ENCODE measurements at places on chromosomes 2 and 18. TPM values are rescaled to one million over a fixed set of nuclear protein-coding genes. Genes with fewer than 3 reads are reported as not detected.

DNA sequence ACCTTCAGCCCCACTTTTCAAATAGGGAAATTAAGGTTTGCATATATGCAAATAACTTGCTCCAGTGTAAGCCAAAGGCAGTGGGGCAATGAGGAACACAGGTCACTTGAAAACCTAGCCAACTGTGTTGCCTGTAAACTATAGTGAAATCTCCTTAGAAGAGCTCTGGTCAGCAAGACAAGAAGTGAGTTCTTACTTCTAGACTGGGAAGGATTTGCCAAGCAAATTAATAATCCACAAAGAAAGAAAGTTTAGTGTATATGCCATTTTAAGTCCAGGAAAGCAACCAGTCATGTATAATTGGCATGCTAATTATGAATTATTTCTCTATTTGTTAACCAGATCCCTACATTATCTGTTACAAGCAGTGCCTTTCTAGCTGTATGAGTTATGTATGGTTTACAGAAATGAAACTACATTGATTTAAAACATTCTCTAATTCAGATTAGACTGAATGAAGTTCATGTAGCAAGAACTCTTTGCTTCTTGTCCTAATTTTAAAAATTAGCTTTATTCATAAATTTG lies 129.9 kb downstream of the MTX2 start:
- H3K27ac ChIP-seq = no peak overlapping the region
- H3K4me3 ChIP-seq = no peak overlapping the region
- H3K36me3 ChIP-seq = no peaks in the 10 kb centered on the region
- no peak for DNase-seq
- no peaks in the 10 kb centered on the region for H3K27me3 ChIP-seq

The GNLY gene
- 36.1 TPM for total RNA-seq

DNA sequence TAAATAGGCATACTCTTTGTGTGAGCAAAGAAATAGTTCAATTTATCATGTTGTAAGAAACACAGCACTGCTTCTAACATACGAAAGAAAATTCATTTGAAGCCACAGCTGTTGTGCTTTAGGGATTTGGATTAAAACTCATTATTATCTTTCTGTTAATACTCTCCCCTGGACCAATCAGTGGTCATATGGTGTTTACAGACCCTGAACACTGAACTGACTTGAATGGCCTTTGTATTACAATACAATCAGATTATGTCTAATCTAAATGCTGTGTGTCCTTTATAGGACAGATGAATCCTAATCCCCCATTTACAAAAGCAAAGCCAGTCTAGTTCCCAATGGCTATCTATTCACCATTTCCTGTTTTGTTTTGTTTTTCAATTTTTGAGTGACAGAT lies 36.5 kb downstream of the ZNF385B start:
- H3K27ac ChIP-seq = no peak overlapping the region
- no peak for DNase-seq
- no peaks in the 10 kb centered on the region for H3K4me1 ChIP-seq
- no peaks in the 10 kb centered on the region for H3K36me3 ChIP-seq
- H3K27me3 ChIP-seq = no peaks in the 10 kb centered on the region

GRCh38 chr18:3993941-3994687 lies 461.0 kb downstream of the DLGAP1 start:
- H3K4me1 ChIP-seq = no peaks in the 10 kb centered on the region
- H3K27ac ChIP-seq = no peak overlapping the region
- DNase-seq = no peak
- H3K4me3 ChIP-seq = no peak overlapping the region
- H3K27me3 ChIP-seq = no peaks in the 10 kb centered on the region

The LYPD1 gene
- not detected for total RNA-seq

The ADD2 gene
- 0.75 TPM for total RNA-seq

GRCh38 chr2:231464576-231465540 lies 574 bp upstream of the NCL start:
- peaks cover 31% of the 10 kb centered on the region for H3K4me1 ChIP-seq
- H3K36me3 ChIP-seq = peaks cover 34% of the 10 kb centered on the region
- no peaks in the 10 kb centered on the region for H3K27me3 ChIP-seq
- H3K4me3 ChIP-seq = peak overlapping the region; percentile 99
- peak; percentile 98 for DNase-seq
- H3K27ac ChIP-seq = peak overlapping the region; percentile 98

DNA sequence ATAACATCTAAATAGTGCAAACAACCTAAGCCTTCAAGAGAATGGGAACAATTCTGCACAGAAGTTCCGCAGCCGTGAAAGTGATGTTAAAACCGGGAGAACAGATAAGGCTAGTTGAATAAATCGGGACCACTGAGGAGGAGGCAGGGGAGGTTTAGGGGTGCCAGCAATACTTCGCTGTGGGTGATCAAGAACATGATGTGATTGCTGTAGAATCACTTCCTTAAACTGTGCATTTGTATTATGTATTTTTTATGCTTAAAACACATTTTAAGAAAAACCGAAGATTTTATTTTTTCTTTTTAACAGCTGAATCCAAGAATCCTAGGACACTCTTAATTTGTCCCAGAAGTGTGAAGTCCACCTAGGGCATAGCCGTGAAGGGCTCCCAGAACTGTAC lies 33.6 kb downstream of the TTC32 start:
- no peak for DNase-seq
- peaks cover 12% of the 10 kb centered on the region for H3K27me3 ChIP-seq
- H3K36me3 ChIP-seq = no peaks in the 10 kb centered on the region
- no peak overlapping the region for H3K27ac ChIP-seq

GRCh38 chr2:58739033-58739432 lies 497.9 kb upstream of the FANCL start:
- no peaks in the 10 kb centered on the region for H3K36me3 ChIP-seq
- H3K27me3 ChIP-seq = no peaks in the 10 kb centered on the region
- no peaks in the 10 kb centered on the region for H3K4me1 ChIP-seq
- no peak overlapping the region for H3K27ac ChIP-seq
- no peak for DNase-seq

- no peaks in the 10 kb centered on the region for H3K27me3 ChIP-seq
- DNase-seq = no peak
- no peak overlapping the region for H3K27ac ChIP-seq
- no peaks in the 10 kb centered on the region for H3K4me1 ChIP-seq
- H3K4me3 ChIP-seq = no peak overlapping the region
- H3K36me3 ChIP-seq = no peaks in the 10 kb centered on the region
Measured at GRCh38 chr2:9388950-9389911, 34.1 kb downstream of the ITGB1BP1 start.

DNA sequence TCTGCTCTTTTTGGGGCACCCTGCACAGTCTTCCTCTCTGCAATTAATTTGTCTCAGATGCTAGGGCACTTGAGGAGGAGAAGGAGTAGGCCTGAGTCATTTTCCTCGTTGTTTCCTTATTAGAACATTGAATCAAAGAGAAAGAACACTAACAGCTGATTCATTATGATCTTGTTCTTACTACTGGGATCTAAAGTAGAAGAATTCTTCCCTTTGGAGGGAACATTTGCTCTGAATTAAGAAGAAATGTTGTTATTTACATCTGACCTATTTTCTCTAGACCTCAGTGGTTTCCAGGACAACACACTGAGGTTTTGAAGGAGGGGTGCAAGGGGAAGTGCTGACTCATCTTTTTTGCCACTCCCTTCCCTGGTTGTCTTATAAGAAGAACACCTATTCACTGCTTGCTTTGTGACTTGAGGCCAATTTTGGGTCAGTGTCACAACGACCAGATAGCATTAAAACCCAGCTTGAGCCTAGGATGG lies 24.3 kb upstream of the STAT1 start:
- H3K27ac ChIP-seq = no peak overlapping the region
- no peaks in the 10 kb centered on the region for H3K4me1 ChIP-seq
- H3K4me3 ChIP-seq = no peak overlapping the region
- H3K27me3 ChIP-seq = no peaks in the 10 kb centered on the region
- DNase-seq = no peak
- H3K36me3 ChIP-seq = no peaks in the 10 kb centered on the region

DNA sequence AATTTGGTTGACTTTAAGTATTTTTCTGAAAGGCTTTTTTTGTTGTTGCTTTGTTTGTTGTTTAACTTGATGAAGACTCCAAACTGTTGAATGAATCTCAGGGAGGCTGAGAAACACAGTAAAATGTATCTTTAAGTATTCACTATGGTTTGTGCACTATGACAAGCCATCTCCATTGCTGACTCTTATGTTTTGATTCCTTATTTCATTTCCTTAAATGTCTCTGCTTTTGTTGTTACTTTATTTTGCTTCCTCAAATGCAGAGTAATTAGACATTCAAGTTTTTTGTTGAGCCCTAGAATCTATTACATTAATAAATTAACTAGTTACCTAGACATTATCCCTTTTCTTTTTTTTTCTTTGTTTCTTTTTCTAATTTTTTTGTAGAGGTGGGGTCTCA lies 46.3 kb upstream of the SLC39A10 start:
- no peak for DNase-seq
- H3K4me1 ChIP-seq = no peaks in the 10 kb centered on the region
- no peaks in the 10 kb centered on the region for H3K27me3 ChIP-seq

The ASPRV1 gene
- total RNA-seq = 3.1 TPM

DNA sequence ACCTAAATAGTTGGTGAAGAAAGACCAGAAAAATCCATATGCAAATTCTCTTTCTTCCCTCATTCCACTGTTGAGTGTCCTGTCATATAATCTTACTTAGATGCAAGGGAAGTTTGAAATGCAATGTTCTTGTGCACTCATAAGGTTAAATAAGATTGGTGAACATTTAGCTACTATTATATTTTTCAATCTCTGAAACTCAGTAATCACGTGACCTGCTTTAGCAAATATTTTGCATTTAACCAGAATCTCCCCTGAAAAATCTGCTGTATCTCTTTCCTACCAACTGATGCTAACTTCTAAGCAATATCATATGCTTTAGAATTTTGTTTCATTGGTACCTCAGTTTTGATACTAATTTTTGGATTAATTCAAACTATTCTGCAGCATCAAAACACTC lies 533.2 kb downstream of the RIT2 start:
- no peaks in the 10 kb centered on the region for H3K27me3 ChIP-seq
- no peaks in the 10 kb centered on the region for H3K36me3 ChIP-seq
- H3K4me3 ChIP-seq = no peak overlapping the region

- H3K27ac ChIP-seq = no peak overlapping the region
- peaks cover 6% of the 10 kb centered on the region for H3K4me1 ChIP-seq
- no peaks in the 10 kb centered on the region for H3K36me3 ChIP-seq
Measured at GRCh38 chr2:214376618-214377285, 34.1 kb upstream of the VWC2L start.

- no peak overlapping the region for H3K27ac ChIP-seq
- H3K36me3 ChIP-seq = no peaks in the 10 kb centered on the region
- no peaks in the 10 kb centered on the region for H3K27me3 ChIP-seq
- H3K4me3 ChIP-seq = no peak overlapping the region
- DNase-seq = no peak
- H3K4me1 ChIP-seq = no peaks in the 10 kb centered on the region
Measured at GRCh38 chr2:145906354-145906753, 1386.4 kb upstream of the ZEB2 start.

GRCh38 chr2:73981081-73982001 lies 3.4 kb upstream of the TET3 start:
- peak overlapping the region; percentile 43 for H3K4me3 ChIP-seq
- no peak for DNase-seq
- H3K27me3 ChIP-seq = no peaks in the 10 kb centered on the region
- no peaks in the 10 kb centered on the region for H3K36me3 ChIP-seq
- no peak overlapping the region for H3K27ac ChIP-seq
- H3K4me1 ChIP-seq = peaks cover 32% of the 10 kb centered on the region

The ZNF385B gene
- total RNA-seq = 24.9 TPM

GRCh38 chr18:30727849-30728248 lies 314.7 kb downstream of the DSC3 start:
- H3K4me1 ChIP-seq = no peaks in the 10 kb centered on the region
- H3K27ac ChIP-seq = no peak overlapping the region
- no peaks in the 10 kb centered on the region for H3K27me3 ChIP-seq
- DNase-seq = no peak
- no peaks in the 10 kb centered on the region for H3K36me3 ChIP-seq

GRCh38 chr2:46150445-46150955 lies 146.7 kb upstream of the EPAS1 start:
- H3K4me1 ChIP-seq = no peaks in the 10 kb centered on the region
- H3K27ac ChIP-seq = no peak overlapping the region
- H3K4me3 ChIP-seq = no peak overlapping the region
- no peaks in the 10 kb centered on the region for H3K27me3 ChIP-seq
- H3K36me3 ChIP-seq = no peaks in the 10 kb centered on the region

GRCh38 chr2:128835974-128836373 lies 517.3 kb upstream of the HS6ST1 start:
- no peak overlapping the region for H3K4me3 ChIP-seq
- no peak overlapping the region for H3K27ac ChIP-seq
- H3K36me3 ChIP-seq = no peaks in the 10 kb centered on the region
- no peak for DNase-seq

DNA sequence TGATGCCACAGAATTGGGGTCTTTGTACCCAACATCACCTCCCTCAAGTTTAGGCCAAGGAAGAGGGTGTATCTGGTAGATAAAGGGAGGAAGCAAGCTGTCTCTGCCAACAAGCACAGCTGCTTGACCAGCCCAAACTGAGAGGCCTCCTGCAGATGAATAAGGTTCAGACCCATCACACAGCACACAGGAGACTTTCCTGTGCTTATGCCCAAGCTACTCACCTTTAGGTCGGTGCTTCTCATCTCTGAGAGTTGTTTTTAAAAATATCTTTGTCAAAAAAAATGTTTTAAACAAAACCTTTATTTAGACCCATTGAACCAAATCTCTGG lies 24.7 kb upstream of the SP3 start:
- no peak overlapping the region for H3K4me3 ChIP-seq
- DNase-seq = no peak
- H3K4me1 ChIP-seq = peaks cover 48% of the 10 kb centered on the region
- H3K36me3 ChIP-seq = no peaks in the 10 kb centered on the region
- peak overlapping the region; percentile 60 for H3K27ac ChIP-seq

The HAUS1 gene
- 15.0 TPM for total RNA-seq

The ELP2 gene
- total RNA-seq = 23.7 TPM

The SCYGR4 gene
- not detected for total RNA-seq

The GPBAR1 gene
- total RNA-seq = not detected

The RNF181 gene
- 207 TPM for total RNA-seq

The FBXO36 gene
- 0.92 TPM for total RNA-seq

- H3K4me3 ChIP-seq = no peak overlapping the region
- no peaks in the 10 kb centered on the region for H3K27me3 ChIP-seq
- no peak overlapping the region for H3K27ac ChIP-seq
- no peaks in the 10 kb centered on the region for H3K4me1 ChIP-seq
- no peak for DNase-seq
Measured at GRCh38 chr18:4231260-4231659, 223.8 kb downstream of the DLGAP1 start.

DNA sequence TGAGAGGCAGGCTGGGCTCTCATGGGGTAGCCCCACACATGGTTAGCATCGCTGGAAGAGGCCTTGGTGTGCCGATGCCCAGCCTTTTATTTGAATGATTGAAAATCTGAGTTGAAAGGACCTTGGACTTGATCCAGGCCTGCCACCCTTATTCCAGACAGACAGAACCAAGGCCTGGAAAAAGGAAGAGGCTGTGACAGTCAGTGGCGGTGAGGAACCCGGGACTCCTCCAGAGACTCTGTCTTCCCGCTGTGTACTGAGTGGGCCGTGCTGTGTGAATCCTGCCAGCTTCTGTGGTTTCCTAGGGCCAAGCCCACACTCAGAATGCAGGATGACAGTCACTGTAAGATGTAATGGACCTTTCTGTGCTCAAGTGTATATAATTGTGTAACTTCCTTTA lies 218.5 kb downstream of the LDLRAD4 start:
- no peaks in the 10 kb centered on the region for H3K27me3 ChIP-seq
- peaks cover 19% of the 10 kb centered on the region for H3K4me1 ChIP-seq
- no peaks in the 10 kb centered on the region for H3K36me3 ChIP-seq
- DNase-seq = no peak
- H3K4me3 ChIP-seq = no peak overlapping the region

Data from gastrocnemius medialis (tissue), 4 donors.